ENCODE measurements at places on chromosomes 6 and 20. TPM values are rescaled to one million over a fixed set of nuclear protein-coding genes. Genes with fewer than 3 reads are reported as not detected.
A peak's percentile ranks its signal among the peaks of the same experiment; 100 is the strongest.

- no peak for DNase-seq
These were observed 161.0 kb downstream of the CDK19 start for GRCh38 chr6:110654096-110654820.

DNA sequence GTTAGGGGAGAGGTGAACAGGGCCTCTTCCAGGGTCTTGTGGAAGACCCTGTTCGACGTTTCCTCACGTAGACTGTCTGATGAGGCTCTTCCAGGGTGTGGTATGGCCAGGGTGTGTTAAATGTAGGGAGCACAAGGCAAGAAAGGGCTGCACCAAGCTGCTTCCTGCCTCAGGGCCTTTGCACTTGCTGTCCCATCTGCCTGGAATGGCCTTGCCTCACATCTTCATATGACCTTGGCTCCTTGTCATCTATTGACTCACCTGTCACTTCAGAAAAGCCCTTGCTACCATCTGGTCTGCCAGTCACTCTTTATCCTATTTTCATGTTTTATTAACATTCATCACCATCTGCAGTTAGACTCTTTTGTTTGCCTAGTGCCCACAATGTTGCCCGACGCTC, 31.0 kb downstream of the E2F3 start:
- no peak for DNase-seq

- no peak for DNase-seq
These were observed 207.6 kb downstream of the OGFRL1 start for GRCh38 chr6:71496018-71496721.

GRCh38 chr6:100202417-100203194, 208.6 kb upstream of the MCHR2 start:
- DNase-seq = no peak

DNA sequence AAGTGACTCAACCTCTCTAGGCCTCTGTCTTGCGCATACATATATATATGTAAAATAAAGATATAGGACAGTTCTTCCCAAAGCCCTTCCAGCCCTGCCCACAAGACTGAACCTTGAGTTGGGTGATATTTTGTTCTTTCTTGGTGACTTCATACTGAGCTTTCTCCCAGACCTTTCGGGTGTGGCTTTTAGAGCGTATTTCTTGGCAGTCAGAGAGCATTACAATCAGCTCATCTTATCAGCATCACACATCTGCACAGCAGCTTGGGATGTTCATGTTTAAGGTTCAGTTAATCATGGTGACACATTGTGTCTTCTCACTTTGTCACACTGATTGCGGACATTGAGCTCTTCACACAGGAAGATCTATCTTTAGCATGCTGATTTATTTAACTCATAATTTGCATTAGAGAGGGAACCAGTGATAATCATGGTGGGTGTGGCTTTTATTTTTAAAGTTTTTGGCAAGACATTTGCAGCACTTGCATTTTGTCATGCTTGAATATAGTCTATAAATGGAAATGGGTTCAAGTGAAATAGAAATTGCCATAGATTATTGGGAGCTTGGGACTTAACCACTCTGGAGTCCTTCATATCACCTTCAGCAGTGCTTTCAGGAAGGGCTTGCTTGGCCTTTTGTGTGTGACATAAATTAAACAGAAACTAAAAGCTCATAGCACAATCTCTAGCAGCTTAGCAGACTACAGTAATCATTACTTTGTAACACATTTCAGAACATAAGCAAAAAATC, 8.3 kb downstream of the KIF3B start:
- DNase-seq = no peak

DNA sequence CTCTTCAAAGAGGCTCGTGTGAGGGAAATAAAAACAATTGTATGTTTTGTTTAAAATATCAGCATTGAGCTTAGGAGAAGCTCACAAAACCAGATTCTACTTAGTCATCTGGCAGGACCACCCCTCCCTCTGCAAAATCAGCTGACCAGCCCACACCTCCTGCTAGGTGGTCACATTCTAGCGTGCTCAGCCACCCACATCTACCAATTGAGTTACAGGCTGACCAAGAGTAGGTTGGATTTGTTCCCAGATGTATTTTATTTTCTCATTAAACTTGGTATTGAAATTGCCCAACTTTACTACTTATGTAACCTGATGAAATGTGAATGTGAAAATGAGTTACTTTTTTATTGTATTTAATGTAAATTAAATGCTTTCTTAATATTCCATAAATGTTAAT, 56.2 kb downstream of the SLC22A2 start:
- DNase-seq = no peak

- DNase-seq = no peak
These were observed 973.8 kb upstream of the SLC35B3 start for GRCh38 chr6:9409126-9409525.

- no peak for DNase-seq
These were observed 32.5 kb downstream of the PHACTR3 start for GRCh38 chr20:59636766-59637370.

DNA sequence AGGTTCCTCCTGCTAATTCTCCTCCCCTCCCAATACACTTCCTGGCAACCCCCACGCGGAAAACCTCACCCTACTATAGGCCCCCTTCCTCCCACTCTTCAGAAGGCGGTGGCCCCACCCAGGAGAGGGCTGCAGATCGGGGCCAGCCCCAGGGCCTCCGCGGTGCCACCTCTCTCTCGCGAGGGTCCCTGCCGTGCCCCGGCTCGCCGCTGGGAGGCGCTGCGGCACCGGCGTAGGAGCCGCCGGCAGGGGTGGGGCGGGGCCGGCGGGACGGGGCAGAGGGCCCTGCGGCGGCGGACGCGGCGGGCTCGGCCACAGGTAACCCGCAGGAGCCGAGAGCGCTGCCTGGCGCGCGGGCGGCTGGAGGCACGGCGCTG, at the start of gene ANKRD6:
Gene ANKRD6, plus strand, starts transcription at position 278 of the 377 bp plus-strand sequence. CDS start 133,825 bp downstream, outside the sequence.
- DNase-seq = peak; percentile 85

DNA sequence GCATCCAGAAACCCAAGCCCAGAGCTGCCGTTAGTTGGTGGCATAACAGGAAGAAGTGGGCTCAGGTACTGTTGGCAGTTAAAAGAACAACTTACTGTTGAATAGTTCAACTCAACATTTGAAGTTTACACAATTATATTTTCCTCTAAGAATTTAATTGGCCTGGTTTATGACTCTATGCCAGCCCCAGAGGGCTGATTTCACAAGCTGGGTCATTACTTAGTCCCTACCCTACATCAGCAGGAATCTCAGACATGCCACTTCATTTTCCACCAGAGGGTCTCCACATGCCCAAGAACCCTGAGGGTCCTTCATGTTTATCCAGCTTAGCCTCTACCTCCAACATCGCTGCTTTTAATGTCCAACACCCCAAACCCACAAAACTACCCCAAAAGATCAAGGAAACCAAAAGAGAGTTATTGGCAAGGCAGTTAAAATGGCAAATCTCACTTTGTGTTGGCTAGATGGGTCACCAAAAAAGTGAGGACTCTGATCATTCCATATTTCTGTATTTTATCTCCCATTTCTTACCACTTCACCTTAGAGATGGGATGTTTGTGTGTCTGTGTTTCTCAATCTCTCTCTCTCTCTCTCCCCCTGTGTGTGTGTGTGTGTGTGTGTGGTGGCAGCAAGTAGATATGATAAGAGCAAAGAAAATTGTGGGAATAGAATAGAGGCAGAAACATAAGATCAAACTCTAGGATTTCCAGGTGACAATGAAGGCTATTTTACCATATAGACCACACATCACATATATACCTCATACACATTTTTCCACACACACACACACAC, 112.5 kb upstream of the TBX18 start:
- DNase-seq = no peak

DNA sequence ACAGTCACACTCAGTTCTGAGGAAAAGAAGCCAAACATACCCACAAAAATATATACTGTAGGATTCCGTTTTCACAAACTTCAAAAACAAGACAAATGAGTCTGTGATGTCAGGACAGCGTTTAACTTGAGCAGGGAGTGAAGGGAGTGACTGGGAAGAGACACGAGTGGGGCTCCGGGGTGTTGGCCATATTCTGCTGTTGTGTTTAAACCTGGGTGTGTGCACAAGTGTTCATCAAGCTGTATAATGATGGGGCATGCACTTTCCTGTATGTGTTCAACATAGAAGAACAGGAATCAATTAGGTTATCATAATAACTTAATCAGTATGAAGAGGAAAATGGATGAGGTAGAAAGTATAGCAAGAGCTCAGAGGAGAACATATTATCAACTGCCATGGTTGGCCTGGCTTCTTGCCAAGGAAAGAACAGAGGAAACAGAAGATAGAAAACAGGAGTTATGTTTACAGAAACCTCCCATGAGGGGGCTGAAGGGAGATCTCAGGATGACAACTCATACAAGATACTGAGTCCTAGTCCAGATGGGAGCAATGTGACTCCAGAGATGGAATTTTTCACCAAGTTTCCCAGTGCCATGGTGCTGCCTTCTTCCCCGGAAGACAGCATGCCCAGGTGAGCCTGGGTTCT, 15.1 kb upstream of the AFDN start:
- no peak for DNase-seq

DNA sequence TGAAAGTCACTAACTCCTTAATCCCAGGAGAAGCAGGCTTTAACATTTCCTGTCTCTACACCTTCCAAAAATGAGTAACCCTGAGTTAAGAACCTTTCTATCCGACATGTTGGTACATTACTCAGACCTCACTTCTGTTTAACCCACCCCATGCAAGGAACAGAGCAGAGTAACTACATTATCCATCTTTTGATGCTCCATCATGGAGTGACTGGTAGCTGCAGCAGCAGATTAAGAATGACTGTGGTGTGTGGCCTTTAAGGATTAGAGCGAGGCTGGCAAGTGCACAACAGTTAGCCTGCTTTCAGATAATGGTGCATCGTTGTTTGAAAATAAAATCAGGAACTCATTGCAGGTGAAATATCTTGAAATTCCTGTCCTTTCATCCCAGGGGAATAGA, 2.0 kb downstream of the TRAF3IP2 start:
- no peak for DNase-seq

- no peak for DNase-seq
These were observed 95.9 kb upstream of the COL21A1 start for GRCh38 chr6:56343295-56343694.

GRCh38 chr6:42890311-42891198, 11.1 kb downstream of the RPL7L1 start:
- DNase-seq = peak; percentile 96

DNA sequence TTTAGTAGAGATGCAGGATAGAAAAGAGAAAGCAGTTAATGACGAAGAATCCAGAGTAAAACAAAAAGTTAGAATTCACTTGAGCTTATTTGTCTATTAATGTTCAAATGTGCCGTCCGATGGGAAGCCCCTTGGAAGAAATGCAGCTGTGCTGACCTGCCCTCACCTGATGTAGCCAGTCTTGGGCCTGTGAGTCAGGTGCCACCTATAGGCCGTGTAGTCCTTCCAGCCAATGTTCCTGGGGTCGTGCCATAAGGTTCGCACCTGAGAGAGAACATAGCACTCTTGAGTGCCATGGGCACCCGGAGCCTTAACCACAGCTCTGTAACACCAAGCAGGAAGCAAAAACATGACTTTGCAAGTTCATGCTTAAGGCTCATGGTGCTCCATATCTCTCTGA, 32.4 kb downstream of the THBS2 start:
- no peak for DNase-seq

- DNase-seq = no peak
These were observed 40.5 kb downstream of the DSE start for GRCh38 chr6:116411284-116411623.

DNA sequence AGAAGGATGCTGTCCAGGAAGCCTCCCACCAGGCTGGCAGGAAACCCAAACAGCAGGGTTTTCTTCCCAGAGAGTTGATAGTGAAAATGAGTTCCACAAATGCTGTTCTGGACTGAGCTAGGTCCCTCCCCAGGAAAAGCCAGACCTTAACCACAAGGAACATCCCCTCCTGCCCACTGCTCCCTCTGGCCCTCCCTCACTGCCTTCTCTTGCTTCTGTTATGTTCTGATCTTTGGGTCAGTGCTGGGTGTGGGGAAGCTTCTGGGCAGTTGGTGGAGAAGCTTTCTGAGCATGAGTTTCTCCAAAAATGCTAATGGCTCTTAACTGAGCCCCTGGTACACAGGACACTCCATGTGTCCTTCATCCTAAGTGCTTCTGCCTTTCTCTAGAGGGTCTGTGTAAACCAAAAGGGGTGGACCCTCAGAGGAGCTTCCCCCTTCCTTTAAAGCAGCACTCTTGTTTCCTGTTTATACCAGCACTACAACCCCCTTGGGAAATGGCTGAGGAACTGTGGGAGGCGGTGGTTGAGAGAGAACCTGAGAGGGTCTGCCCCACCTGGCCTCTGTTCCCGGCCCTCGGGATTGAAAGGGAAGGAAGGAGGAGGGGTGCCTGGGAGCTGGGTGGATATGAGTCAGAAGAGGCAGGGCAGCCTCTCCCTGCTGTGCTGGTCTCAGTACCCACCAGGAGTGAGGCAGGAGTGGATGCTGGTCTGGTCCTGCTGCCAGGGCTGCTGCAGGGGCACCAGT, 42.0 kb downstream of the CDS2 start:
- no peak for DNase-seq

DNA sequence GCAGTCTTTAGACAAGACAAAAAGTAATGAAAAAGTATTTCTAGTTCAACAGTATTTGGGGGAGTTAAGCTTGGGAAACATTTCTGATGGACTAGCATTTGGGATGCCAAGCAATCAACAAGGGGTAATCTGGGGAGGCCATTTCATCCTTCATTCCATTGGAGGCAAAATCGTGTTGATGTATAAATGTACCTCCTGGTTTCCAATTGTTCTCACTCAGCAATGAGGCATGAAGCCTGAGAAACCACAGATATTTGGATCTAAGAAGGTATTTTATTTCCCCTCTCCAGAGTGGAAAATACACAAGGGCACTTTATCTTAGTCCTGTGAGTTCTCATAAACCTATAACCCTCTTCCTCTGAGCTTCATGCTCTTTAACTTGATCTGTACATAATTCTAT, 68.2 kb downstream of the TBX18 start:
- no peak for DNase-seq

Gene LST1
- total RNA-seq = 0.73 TPM

Gene EYS
- total RNA-seq = 7.5 TPM

Gene HCRTR2
- 10.2 TPM for total RNA-seq

Gene AIF1
- 6.4 TPM for total RNA-seq

Gene DTNBP1
- total RNA-seq = 7.3 TPM

Gene NRSN1
- 26.8 TPM for total RNA-seq

Gene ATP9A
- 194 TPM for total RNA-seq

Gene SNAP91
- 81.5 TPM for total RNA-seq
